ENCODE measurements at places on chromosomes 7 and 10.

GRCh38 chr10:73866621-73867020, 7.7 kb downstream of the CAMK2G start:
- DNase-seq, result no peak

- DNase-seq, result no peak
Measured at GRCh38 chr7:132492823-132493445, 83.3 kb downstream of the PLXNA4 start.

DNA sequence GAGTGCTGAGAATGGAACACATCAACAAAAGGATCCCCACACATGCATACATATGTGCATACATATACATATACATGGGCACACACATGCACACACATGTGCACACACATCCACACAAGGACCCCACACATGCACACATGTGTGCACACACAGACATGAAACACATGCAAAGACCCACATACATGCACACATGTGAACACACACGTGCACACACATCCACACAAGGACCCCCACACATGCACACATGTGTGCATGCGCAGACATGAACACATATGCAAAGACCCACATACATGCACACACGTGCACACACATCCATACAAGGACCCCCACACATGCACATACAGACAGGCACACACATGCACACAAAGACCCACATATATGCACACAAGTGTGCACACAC, 104.4 kb upstream of the ADARB2 start:
- DNase-seq, result no peak

DNA sequence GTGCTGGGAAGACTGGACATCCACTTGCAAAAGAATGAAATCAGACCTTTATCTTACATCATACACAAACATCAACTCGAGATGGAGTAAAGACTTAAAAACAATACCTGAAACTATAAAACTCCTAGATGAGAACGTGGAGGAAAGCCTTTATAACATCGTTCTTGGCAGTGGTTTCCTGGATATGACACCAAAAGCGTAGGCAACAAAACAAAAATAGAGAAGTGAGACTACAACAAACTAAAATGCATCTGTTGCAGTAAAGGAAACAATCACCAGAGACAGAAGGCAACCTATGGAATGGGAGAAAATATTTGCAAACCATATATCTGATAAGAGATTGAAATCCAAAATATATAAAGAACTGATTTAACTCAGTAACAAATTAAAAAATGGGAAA, 33.3 kb downstream of the CC2D2B start:
- no peak for DNase-seq

- no peak for DNase-seq
Measured at GRCh38 chr10:28253169-28253785, 49.6 kb downstream of the MPP7 start.

GRCh38 chr7:112572669-112573301, 92.0 kb downstream of the LSMEM1 start:
- DNase-seq, result no peak

DNA sequence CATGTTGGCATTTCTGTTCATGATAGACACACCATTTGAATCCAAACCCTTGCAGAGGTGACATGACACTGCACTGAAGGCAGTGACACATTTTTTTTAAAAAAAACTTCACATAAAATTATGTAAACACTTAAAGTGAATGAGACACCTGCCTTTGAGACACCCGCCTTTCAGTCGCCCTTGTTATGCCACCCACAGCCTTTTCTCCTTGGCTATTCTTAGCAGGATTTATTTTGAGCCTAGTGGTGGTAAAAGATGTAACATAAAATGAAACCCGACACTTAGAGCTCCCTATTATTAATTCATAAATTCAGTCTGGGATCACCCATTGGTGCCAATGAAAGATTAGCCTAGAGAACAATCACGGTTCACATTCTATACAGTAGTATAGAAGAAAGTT, 161.3 kb downstream of the DYNC1I1 start:
- no peak for DNase-seq

DNA sequence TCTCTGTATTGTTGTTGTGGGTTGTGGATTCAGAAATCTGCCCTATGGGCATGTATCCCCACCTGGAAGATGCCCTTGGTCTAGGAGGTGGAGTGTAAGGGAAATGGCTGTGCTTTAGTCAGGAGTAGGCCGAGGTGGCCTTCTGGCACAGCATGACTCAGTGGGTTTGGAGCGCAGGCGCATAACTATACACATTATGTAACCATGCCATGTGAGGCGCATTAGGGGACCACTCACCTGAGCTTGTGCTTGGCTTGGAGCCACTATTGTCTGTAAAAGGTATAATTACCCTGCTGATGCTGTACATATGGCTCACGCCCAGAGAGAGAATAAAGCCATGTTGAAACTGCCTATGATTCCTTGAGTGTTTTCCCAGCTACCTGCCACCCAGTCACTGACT, 20.6 kb upstream of the ADAMTS14 start:
- DNase-seq, result no peak

DNA sequence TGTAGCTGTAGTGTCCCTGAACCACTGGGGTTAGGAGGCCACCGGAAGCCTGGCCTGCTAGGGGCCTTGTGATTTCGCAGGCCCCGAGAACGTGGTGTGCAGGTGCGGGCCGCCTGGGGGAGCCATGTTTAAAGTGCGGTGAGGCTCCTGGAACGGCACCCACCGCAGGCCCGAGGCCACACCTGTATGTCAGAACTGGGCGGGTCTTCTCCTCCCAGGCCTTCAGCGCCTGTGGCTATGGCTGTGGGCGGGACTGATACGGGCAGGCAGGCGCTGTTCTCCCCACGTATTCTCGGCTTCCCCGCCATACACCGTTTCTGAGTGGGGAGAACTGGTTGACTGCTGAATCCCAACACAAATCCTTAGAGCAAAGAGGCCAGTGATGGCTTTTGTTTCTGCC, 74.8 kb downstream of the DNAJB6 start:
- DNase-seq, result no peak

DNA sequence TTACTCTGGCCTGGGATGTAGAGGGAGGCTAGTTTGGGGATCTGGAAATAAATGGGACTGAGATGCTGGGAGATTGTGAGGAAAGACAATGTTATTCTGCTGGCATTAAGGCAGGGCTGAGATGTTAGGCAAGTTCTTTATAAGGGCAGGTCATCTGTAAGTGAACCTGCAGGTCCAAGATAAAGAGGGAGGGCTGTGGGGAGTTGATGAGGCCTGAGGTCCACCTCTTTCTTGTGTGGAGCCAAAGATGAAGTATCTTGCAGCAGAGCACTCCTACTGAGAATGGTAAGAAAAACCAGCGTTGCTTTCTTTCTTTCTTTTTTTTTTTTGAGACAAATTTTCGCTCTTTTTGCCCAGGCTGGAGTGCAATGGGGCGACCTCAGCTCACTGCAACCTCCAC, 19.1 kb downstream of the CYCS start:
- no peak for DNase-seq

GRCh38 chr7:128120976-128121490, 89.8 kb upstream of the LRRC4 start:
- no peak for DNase-seq

- DNase-seq, result no peak
Measured at GRCh38 chr7:135150072-135150782, 2.4 kb downstream of the TMEM140 start.

- DNase-seq, result no peak
Measured at GRCh38 chr7:86453454-86453853, 190.3 kb upstream of the GRM3 start.

GRCh38 chr10:33402220-33403073, 68.0 kb upstream of the NRP1 start:
- no peak for DNase-seq

DNA sequence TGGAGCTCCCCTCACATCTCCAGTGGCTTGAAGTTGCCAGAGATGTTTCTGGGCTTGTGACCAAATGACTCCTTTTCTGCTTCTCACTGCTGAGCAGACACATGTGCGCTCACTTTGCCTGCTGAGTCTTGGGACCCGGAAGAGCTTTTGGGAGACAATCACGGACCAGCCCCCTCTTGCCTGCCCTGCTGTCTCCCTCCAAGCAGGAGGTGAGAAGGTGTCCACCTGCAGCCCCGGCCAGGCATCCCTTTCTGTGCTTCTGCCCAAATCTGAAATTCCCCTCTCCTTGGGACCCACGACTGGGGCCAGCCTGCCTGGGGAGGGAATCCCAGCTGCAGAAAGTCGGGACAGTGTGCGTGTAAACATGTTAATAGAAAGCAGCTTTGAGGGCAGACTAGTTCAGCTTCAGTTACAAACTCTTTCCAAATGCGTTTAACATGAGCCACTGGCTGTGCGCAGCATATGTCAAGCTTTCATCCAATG, 31.7 kb downstream of the HTRA1 start:
- DNase-seq, result no peak

GRCh38 chr10:99779335-99779734, 3.1 kb upstream of the ABCC2 start:
- DNase-seq, result no peak

DNA sequence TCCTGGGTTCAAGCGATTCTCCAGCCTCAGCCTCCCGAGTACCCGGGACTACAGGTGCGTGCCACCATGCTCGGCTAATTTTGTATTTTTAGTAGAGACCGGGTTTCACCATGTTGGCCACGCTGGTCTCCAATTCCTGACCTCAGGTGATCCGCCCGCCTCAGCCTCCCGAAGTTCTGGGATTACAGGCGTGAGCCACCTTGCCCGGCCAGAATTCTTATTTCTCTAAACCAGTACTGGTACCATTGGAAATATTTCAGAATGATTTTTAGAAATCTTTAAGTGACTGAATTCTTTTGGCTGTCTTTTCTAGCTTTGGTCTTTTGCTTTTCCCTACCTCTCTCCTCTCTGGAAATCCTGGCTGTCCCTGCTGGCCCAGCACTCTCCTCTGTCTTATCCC, 2.8 kb downstream of the GNAI1 start:
- DNase-seq, result no peak

DNA sequence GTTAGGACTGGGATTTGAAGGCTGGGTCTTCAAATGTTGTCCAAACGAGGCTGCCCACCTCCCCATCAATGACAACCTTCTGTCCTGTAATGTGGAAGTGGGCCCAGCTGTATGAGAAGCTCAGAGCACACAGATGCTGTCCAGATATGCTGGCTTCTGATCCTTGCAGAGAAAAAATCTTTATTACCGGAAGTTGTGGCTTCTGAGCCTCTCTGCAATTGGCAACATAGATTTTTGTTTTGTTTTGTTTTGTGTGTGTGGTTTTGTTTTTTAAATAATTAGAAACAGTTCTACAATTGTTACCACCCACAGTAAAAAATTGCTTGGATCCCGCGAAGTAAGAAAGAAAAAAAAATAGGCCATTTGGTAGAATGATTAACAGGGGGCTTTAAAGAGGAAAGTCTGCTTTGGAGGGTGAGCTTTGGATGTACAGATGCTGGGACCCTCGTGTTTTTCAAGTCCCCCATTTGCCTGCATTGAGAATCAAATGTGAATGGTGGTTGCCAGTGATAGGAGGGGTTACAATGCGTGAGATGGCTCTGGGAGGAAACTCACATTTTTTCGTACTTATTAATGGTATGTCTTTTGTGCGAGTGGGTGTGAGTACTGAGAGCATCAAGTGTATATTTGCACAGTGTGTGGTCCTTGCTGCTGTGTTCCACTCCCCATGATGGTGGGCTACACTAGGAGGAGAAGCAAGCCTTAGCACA, 153.2 kb downstream of the TCF7L2 start:
- DNase-seq, result no peak

DNA sequence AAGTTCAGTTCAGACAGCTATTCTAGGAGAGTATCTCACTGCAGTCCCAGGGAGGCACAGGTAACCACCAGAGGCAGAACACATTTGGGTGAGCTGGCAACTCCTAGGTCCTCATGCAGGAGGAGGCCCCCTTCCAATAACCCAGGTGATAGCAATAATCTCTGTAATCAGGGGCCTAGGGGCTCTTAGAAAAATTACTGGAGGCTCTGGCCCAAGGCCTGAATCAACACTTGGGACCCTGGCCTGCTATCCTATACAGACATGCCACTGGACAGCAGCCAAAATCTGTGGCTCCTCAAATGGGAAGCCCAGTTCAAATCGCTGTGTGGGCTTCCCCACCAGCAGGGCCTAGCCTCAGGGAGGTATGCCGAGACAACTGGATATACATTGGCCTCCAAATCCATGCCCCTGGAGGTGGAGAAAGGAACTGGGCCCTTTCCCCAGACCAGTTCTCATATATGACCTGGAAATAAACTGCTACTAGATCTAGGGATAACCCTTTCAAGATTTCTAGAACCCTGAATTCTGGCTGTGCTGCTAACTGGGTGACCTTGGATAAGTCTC, 1.6 kb downstream of the AVPI1 start:
- no peak for DNase-seq

- no peak for DNase-seq
Measured at GRCh38 chr10:95346715-95347401, 56.1 kb upstream of the PDLIM1 start.

Data from CD4-positive, alpha-beta T cell treated with Interleukin-15 for 1 hour (primary cell).